ENCODE measurements at places on chromosomes 7 and 10.

GRCh38 chr7:125599387-125599786 is 669.8 kb upstream of the POT1 start:
- no peak for DNase-seq

GRCh38 chr10:123890756-123891143 is 857 bp downstream of the CPXM2 start:
- DNase-seq: no peak

GRCh38 chr7:43018446-43018845 is 86.3 kb downstream of the MRPL32 start:
- no peak for DNase-seq

DNA sequence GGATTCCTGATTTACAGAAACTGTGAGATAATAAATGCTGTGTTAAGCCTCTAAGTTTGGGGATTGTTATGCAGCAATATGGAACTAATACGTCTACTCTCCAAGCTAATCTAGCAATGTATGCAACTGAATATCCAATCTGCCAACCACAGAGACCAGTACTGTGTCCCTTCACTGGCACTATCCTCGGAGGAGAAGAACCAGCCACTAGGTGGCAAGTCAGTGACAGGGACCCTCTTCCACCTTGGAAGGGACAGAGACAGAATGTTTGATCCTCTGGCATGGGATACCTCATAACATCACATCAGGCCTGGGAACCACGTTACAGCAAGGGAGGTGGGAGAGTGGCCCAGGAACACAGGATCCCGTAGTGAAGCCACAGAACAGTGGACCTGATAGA is 96.4 kb downstream of the CREM start:
- no peak for DNase-seq

DNA sequence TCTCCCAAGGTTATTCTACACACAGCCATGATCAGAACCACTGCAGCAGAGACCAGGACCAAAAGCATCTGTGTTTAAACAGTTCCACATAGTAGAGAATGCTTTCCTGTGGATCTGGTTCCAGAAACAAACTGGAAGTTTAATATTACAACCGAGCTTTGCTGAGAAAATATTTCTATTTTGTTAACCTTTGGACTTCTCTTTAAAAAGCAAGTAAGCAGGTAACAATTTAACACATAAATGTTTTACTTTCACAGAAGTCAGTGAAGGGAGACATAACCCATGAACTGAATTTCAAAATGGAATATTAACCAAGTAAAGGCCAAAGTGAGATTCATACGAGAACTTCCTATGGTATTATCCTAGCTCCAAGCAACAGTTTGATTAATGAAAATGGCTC is 98.6 kb upstream of the PHYHIPL start:
- DNase-seq: no peak

- DNase-seq: peak; percentile 23
These were observed 8.2 kb upstream of the BLVRA start for GRCh38 chr7:43750016-43750887.

- peak; percentile 59 for DNase-seq
These were observed 68.6 kb downstream of the C7orf25 start for GRCh38 chr7:42843205-42843800.

DNA sequence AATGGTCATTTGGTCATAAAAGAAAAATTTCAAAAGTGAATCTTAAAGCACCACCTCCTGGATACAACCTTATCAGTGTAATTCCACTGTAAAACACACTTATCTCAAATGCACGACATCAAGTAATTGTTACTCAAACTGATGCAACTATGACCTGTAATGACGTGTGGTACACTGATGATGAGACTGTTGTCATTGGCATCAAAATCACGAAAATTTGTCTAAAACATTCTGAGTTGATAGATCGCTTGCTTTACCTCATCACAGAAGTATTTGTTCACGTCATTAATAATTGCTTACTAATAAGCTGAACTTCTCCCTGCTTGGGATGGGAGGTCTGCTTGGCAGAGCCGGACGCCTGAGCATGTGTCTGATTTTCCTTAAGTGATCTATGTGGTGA is 221.8 kb upstream of the KLF6 start:
- DNase-seq: no peak

DNA sequence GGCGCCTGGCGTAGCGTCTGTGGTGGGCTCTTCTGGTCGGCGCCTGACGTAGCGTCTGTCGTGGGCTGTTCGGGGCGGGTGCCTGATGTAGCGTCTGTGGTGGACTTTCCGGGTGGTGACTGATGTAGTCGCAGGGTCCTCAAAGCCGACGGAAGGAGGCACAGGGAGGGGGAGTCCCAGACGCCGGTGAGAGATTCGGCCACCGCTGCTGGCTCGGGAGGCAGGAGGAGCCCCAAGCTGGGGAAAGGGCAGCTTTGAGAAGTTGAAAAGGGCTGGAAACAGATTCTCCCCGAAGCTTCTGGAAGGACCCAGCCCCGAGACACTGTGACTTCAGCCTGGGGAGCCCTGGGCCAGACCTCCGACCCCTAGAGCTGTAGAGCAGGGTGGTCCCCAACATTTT is 105.7 kb downstream of the DNAJB6 start:
- DNase-seq: no peak

DNA sequence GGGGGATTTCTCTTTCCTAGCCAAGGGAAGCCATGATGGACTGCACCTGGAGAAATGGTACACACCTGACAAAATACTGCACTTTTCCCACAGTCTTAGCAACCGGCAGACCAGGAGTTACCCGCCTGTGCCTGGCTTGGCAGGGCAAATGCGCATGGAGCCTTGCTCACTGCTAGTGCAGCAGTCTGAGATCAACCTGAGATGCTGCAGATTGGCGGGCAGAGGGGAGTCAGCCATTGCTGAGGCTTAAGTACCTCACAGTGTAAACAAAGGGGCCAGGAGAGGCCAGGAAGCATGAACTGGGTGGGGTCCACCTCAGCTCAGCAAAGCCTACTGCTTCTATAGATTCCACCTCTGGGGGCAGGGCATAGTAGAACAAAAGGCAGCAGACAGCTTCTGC is 49.4 kb downstream of the OR13A1 start:
- DNase-seq: no peak

GRCh38 chr10:80589726-80590373 is 52.1 kb downstream of the SH2D4B start:
- DNase-seq: no peak

DNA sequence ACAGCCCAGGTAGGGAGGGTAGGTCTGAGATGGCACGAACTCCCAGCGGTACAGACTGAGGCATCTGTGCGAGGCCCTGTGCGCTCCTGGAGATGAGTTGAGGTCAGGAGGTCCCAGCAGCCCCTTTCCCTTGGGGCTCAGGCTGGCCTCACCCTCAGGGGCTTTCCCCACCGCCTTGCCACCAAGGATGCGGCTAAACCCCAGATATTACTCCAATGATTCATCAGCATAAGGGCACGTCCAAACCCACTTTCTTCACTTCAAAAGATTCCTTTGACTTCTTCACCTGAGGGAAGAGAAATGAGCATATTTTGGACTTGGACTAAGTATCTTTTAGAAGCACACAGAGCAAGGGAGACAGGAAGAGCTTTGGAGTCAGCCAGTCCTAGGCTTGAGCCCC is 20.3 kb downstream of the UROS start:
- no peak for DNase-seq

- DNase-seq: no peak
These were observed 15.5 kb downstream of the ARHGAP12 start for GRCh38 chr10:31912898-31913850.

DNA sequence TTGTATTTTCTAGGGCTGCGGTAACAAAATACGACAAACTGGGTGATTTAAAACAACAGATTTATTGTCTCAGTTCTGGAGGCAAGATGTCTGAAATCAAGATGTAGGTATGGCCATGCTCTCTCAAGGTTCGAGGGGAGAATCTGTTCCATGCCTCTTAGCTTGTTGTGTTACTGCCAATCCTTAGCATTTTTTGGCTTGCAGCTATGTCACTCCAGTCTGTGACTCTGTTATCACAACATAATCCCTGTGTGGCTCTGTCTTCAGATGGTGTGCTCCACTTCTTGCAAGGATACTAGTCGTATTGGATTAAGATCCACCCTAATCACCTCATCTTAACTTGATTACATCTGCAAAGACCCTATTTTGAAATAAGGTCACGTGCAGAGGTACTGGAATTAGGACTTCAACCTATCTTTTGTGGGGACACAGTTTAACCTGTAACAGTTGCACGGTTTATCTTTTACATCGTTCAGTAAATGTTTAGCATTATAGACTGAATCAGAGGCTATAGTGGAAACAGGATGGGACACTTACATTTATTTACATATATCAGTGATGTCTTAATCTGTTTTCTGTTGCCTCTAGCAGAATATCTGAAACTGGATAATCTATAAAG is 3.1 kb downstream of the C1GALT1 start:
- DNase-seq: no peak

DNA sequence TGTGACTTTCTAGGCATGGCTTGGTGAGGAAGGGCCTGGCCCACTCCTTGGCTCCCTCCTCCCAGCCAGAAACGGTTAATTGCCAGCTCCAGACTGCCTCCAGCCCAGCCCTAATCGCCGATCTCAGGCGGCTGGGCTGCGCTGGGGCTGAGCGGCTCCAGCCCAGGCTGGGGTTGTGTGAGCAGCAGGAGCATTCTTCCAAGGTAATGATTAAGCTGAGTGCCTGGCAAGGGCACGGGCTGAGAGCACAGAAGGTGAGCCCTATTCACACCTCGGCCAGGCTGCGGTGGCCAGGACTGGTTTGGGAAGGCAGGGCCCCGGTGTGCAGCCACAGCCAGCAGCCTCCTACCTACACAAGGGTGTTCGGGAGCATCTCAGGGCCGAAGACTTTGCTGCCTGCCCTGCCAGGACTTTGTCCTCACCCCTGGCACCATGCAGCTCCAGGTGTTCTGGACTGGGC is at the start of gene TMEM72:
TSS of gene TMEM72 (plus strand) at position 257 of the 460 bp plus-strand sequence. CDS start at position 433, 176 bp downstream.
- peak; percentile 57 for DNase-seq

DNA sequence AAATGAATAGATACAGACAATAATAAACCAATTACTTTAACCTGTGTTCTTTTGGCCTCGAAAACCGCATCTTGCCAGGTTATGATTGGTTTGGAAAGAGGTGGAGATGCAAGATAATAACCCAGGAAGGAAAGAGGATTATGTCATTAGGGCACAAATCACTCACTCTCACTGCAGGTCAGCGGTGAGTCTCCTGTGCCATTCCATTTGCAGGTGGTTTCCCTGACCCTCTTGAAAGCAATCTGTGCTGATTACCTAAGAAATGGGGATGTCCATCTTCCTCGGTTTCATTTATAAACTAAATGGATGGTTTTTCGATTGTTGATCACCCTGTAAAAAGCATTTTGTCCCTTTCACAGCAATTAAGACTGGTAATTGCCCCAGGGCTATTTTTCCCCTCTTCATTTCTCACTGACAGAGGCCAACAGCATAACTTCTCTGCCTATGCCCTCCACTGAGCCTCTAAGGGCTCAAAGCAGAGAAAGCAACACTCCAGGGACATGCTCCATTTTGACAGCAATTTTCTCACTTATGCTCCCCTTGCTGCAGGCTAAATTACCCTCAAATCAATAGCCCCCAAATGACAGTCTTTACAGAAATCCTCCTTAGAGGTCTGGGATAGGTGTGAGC is 257.5 kb downstream of the IPMK start:
- DNase-seq: no peak

- no peak for DNase-seq
These were observed 122.7 kb upstream of the TMEM229A start for GRCh38 chr7:124155432-124156022.

DNA sequence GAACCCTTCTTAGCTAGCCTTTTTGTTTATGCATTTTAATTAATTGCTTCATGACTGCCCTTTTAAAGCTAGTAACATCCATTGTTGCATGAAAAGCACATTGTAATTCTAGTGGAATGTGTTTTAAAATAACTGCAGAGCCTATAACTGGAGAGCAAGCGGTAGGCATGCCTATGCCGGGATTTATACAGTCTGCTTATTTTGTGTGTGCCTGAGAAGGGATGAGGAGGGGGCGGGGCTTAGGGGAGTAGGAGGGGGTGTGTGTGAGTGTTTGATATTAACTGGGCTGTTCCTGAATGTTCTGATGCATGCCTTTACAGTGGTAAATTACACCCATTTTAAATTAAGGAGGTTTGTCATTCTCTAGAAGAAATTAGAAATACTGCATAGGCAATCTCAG is 208.1 kb downstream of the TCF7L2 start:
- DNase-seq: peak; percentile 27

DNA sequence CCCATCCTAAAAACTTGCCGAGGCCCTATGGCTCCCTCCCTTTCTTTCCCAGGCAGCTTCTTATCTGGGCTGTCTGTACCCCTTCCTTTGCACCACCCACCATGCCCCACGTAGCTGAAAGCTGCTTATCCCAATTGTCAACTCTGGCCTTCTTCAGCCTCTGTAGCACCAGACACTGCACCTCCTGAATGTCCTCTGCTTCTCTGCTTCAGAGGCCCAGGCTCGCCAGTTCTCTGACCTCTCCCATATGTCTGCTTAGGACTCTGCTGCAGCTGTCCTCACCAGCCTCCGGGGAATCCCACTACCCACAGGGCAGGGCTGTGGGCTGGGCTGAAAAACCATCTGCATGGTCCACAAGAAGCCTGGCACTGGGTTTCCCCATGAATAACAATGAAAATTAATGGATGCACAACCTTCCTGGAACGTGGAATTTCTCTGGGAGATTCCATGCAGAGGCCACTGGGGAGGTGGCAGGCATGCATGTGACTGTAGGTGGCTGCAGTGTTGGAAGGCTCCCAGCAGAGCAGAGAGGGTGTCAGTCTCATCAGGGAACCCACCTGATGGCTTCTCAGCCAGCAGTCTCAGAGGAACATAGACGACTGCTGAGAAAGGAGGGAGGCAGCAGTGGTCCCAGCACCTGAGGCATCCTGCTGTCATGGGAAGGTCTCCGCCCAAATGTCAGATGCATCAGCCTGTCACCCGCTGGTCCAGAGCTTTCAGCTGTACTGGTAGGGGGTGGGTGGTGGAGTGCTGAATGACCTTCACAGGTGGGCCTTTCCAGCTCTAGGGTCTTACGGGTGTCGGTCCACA is 16.8 kb upstream of the SH2D4B start:
- DNase-seq: no peak

DNA sequence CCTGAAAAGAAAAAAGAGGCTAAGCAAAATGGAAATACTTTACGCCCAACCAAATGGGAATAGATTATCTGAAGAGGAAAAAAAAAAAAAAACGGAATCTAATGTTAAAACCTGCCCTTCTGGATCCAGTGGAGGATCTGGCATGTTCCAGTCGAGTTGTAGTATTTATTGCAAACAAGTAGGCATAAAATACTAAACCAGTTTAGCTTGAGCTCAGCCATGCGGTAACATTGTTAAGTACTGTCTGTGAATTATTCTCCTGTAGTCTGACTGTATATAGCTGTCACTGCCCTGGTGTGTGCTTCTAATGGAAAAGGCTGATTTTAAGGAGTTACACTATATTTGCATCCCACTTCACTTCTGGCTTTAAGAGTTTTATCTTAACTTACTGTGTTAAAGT is 40.3 kb downstream of the CELF2 start:
- DNase-seq: no peak

GRCh38 chr7:26426096-26426495 is 134.4 kb downstream of the SNX10 start:
- no peak for DNase-seq

DNA sequence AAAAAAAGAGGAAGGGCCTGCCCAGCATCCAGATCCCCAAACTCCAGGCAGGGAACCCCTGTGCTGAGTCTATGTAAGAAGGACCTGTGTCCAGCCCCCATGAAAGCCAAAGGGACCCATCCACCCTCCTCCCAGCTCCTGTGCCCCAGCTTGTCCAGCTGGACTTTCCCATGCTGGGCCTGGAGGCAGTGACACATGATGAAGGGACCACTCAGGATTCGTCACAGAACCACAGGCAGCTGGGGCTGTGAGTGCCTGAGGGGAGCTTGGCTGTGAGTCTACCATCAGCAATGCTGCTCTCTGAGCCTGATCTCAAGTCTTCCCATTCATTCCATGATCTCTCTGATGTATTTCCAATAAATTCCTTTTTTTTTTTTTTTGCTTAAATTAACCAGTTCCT is 36.2 kb upstream of the MNX1 start:
- DNase-seq: no peak

- no peak for DNase-seq
These were observed 28.6 kb upstream of the DLG5 start for GRCh38 chr10:77955136-77955535.
